GM12892 (cell line): ENCODE measurements at places on chromosomes 13 and 19.

DNA sequence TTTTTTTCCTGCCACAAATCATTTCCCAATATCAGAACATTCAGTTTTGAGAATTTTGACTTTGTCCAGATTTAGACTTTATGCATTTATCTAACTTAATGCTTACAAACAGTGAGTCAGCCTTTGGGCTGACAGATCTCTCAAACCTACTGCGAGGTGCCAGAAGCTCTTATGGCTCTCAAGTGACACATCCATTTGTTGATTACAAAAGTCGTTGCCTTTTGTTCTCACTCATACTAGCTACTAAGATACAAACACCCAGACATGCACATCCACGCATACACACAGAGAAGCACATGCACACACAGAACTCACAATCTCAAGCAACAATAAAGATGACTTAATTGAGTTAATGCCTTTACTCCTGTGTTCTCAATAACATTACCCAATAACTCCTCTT lies 1147.5 kb downstream of the DIAPH3 start:
- no peak for DNase-seq

DNA sequence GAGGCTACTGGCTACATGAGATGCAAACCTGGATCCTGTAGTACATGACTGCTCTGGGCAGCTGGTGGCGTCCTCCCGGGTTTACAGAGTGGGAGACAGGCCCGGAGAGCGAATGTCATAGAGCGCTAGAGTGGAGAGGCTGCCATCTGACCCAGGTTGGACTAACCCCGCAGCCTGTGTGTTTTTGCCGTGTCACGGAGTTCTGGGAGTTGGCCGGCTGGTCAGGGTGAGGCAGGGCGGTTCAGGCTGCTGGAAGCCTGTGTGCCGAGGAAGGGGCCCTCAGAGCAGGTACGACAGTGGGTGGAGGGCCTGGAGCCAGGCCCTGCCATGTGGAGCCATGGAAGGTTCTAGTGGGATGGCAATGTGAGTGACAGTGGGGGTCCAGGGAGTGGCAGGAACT lies 12.5 kb downstream of the CRTC1 start:
- DNase-seq = no peak

DNA sequence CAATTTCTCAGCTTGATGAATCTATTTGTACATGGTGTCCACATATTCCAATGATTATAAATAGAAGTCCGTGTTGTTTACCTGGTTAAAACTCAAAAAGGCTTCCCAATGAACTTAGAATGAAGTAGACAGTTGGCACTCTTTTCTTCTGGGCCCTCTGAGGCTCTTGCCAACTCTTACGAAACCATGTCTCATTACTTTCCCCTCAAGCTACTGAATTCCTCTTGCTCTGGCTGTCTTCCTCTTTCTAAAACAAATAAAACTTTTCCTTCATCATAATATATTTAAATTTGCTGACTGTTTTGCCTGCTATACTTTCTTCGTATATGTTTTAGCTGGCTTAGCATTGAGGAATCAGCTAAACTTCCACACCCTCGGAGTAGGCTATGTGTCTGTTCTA lies 139.7 kb downstream of the SLITRK6 start:
- DNase-seq = no peak

DNA sequence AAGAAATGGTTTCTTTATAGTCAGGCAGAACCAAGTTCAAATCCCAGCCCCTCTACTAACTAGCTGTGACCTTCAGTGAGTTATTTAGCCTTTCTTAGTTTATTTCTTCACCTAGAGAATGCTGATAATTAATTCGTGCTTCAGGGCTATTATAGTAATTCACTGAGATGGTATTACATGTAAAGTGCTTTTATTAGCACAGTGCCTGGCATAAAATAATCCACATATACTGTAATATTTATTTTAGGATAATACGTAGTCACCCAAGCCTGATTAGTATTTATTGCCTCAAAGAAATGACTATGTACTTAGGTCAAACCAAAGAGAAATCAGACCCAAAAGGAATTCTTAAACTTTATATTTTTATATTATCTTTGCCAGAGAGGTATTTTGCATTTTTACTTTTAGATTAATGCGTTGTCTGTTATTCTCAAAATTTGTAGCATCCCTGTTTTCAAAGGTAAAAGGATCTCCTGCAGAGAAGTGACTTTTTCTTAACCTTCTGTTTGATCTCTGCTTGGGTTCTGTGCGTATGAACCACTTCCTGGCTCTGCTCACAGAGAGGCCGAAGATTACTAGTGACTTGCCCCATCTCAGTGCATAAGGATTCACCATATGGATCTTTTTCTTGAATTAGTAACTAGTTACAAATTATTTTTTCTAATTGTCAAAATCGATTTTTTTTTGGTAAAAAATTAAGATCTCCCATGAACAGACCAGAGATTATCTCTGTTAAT lies 19.7 kb downstream of the UBAC2 start:
- no peak for DNase-seq

- no peak for DNase-seq
These were observed 801.4 kb downstream of the SLITRK6 start for GRCh38 chr13:84997858-84998257.

- no peak for DNase-seq
These were observed 332.2 kb downstream of the MYO16 start for GRCh38 chr13:108961542-108962125.
